Aorta (tissue), 5 donors: ENCODE measurements at places on chromosomes 3 and 15. TPM values are rescaled to one million over a fixed set of nuclear protein-coding genes. Genes with fewer than 3 reads are reported as not detected.
A peak's percentile ranks its signal among the peaks of the same experiment; 100 is the strongest.

- H3K27ac ChIP-seq = no peak overlapping the region
- DNase-seq = no peak
- H3K4me3 ChIP-seq = no peak overlapping the region
Observed at GRCh38 chr3:160851629-160852210, 95.7 kb downstream of the PPM1L start.

DNA sequence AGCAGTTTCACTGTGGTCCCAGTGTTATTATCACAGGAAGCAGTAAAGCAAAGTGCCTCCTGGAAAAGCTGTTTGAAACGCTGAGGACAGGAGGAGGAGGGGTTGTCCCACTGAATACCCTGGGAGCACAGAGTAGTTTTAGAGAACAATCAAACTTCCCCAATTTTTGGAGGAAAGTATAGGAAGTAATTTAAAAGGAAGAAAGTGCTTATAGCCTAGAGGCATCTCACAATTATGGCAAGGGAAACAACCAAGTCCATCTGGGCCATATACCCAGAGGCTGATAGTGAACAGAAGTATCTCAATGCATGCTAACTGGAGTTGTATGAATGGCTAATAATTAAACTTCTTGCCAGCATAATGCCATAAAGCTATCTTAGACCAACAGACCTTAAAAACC, 137.2 kb upstream of the EPHA6 start:
- H3K27ac ChIP-seq = no peak overlapping the region
- H3K36me3 ChIP-seq = no peaks in the 10 kb centered on the region
- DNase-seq = no peak
- no peak overlapping the region for H3K4me3 ChIP-seq
- no peaks in the 10 kb centered on the region for H3K4me1 ChIP-seq
- no peaks in the 10 kb centered on the region for H3K27me3 ChIP-seq

Gene PAQR9
- total RNA-seq = not detected

Gene AGTR1
- total RNA-seq = 8.5 TPM

GRCh38 chr3:30864836-30865235, 29.6 kb downstream of the GADL1 start:
- no peak overlapping the region for H3K4me3 ChIP-seq
- DNase-seq = no peak
- no peaks in the 10 kb centered on the region for H3K27me3 ChIP-seq
- peaks cover 11% of the 10 kb centered on the region for H3K4me1 ChIP-seq

DNA sequence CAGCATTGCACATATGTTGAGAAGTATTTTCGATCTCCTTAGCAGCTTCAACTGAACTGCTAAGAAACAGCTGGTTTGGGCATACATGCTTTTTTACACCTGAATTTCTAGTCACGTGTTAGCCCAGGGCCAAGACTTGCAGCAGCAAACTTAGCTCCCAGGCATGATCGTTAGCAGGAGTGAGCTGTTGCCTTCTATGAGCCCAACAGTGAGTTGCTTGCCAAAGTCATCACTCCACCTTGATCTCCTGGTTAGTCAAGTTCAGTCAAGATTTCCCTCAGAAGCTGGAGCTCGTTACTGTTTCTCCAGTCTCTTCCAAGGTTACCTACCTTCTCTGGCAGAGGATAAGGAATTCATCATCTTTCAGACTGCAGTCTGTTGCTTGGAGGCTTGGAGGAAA, 100.4 kb upstream of the SEMA6D start:
- H3K27ac ChIP-seq = peak overlapping the region; percentile 51
- H3K4me1 ChIP-seq = no peaks in the 10 kb centered on the region
- no peaks in the 10 kb centered on the region for H3K27me3 ChIP-seq
- no peaks in the 10 kb centered on the region for H3K36me3 ChIP-seq

Gene PDIA5
- 50.4 TPM for total RNA-seq

- DNase-seq = no peak
- H3K27me3 ChIP-seq = no peaks in the 10 kb centered on the region
- H3K4me1 ChIP-seq = no peaks in the 10 kb centered on the region
- H3K4me3 ChIP-seq = no peak overlapping the region
- H3K27ac ChIP-seq = no peak overlapping the region
- H3K36me3 ChIP-seq = no peaks in the 10 kb centered on the region
Observed at GRCh38 chr3:21433751-21434150, 317.3 kb downstream of the ZNF385D start.

DNA sequence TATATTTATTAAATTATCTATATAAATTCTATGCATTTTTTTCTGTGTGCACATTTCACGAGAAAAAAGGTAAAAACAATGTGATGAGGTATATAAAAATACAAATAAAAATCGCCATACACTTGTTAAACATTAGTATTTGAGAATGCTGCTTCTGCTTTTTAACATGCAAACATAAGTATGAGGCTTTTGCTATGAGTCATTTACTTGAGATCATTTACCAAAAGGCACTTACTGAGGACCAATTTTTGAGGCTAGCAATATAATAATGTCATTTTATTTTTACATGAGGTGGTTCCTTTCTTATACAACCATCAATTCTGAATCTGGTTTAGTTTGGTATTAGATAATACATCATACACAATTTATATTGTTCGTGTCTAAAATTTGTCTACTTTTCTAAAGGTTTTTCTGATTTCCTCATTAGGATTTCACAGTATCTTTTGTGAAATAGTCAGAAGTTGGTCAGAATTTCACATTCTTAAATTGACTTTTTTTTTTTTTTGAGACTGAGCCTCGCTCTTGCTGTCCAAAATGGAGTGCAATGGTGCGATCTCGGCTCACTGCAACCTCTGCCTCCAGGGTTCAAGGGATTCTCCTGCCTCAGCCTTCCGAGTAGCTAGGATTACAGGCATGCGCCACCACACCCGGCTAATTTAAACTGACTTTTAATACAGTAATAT, 25.6 kb downstream of the DCUN1D1 start:
- no peaks in the 10 kb centered on the region for H3K36me3 ChIP-seq
- no peak for DNase-seq
- H3K4me1 ChIP-seq = no peaks in the 10 kb centered on the region
- no peak overlapping the region for H3K4me3 ChIP-seq
- no peak overlapping the region for H3K27ac ChIP-seq
- H3K27me3 ChIP-seq = no peaks in the 10 kb centered on the region
